ENCODE measurements at places on chromosomes 12 and 14. TPM values are rescaled to one million over a fixed set of nuclear protein-coding genes. Genes with fewer than 3 reads are reported as not detected.

Gene G2E3
- total RNA-seq: 32.3 TPM

Gene CCDC175
- not detected for total RNA-seq

Gene AQP2
- total RNA-seq: not detected

Gene RFX4
- not detected for total RNA-seq

Gene GPR84
- total RNA-seq: 0.31 TPM

Gene SRSF9
- 155 TPM for total RNA-seq

Gene RTN1
- not detected for total RNA-seq

Gene CD4
- total RNA-seq: 215 TPM

Gene FOXA1
- not detected for total RNA-seq

Gene MORN3
- 3.3 TPM for total RNA-seq

Gene TECPR2
- 8.0 TPM for total RNA-seq

Gene LTBP2
- total RNA-seq: 0.10 TPM

Gene SLC16A7
- total RNA-seq: 31.0 TPM

Gene PTGDR
- 0.60 TPM for total RNA-seq

Gene P2RX7
- total RNA-seq: 50.0 TPM

Gene LRFN5
- total RNA-seq: not detected

Gene DHRS4L2
- total RNA-seq: 18.7 TPM

Gene DDX54
- total RNA-seq: 67.4 TPM

Gene HOMEZ
- 13.5 TPM for total RNA-seq

Gene CACNA2D4
- 11.3 TPM for total RNA-seq

Gene TAS2R8
- total RNA-seq: not detected

Gene KRT76
- total RNA-seq: not detected

Gene SLCO1A2
- not detected for total RNA-seq

Gene KRT77
- not detected for total RNA-seq

Gene HSPB8
- not detected for total RNA-seq

Gene ABCB9
- total RNA-seq: 5.4 TPM

Gene TCL1A
- not detected for total RNA-seq

Gene HPD
- not detected for total RNA-seq

Gene KIF5A
- 0.58 TPM for total RNA-seq
